ENCODE measurements at places on chromosomes 7 and 10. TPM values are rescaled to one million over a fixed set of nuclear protein-coding genes. Genes with fewer than 3 reads are reported as not detected.

DNA sequence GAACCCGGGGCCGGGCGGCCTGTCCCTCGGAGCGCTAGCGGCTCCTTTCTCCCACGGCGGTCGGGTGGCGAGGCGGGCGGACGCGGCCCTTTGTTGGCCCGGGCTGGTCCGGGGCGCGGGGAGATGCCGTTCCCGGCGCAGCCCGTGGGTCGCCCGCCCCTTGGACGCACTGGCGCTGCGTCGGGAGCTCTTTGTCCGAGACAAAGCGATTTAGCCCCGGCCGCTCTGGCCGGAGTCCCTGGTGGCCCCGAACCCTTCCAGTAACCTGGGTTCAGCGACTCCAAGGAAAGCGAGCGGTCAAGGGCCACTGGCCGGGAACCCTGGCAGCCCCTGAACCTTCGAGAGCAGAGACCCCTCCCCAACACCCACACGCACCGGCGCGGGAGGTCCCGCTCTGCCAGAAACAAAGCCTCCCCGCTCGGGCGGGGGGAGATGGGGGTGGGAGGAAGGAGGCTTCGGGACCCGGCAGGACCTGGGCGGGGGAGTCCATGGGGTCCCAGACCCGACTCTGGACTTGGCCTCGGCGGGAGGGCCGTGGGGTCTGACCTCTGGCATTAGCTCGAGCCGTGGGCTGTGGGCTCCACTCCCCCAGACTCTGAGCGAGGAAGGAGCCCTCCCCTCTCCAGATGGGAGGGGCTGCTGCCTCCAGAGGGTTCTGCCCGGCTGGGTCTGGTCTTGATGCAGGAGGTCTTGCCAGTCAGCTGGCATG is 836 bp downstream of the DPYSL4 start:
- H3K27ac ChIP-seq: no peak overlapping the region
- no peak for DNase-seq
- H3K27me3 ChIP-seq: no peaks in the 10 kb centered on the region
- H3K4me1 ChIP-seq: no peaks in the 10 kb centered on the region
- H3K36me3 ChIP-seq: no peaks in the 10 kb centered on the region
- H3K4me3 ChIP-seq: no peak overlapping the region

The RNF32 gene
- polyA plus RNA-seq: 6.2 TPM

DNA sequence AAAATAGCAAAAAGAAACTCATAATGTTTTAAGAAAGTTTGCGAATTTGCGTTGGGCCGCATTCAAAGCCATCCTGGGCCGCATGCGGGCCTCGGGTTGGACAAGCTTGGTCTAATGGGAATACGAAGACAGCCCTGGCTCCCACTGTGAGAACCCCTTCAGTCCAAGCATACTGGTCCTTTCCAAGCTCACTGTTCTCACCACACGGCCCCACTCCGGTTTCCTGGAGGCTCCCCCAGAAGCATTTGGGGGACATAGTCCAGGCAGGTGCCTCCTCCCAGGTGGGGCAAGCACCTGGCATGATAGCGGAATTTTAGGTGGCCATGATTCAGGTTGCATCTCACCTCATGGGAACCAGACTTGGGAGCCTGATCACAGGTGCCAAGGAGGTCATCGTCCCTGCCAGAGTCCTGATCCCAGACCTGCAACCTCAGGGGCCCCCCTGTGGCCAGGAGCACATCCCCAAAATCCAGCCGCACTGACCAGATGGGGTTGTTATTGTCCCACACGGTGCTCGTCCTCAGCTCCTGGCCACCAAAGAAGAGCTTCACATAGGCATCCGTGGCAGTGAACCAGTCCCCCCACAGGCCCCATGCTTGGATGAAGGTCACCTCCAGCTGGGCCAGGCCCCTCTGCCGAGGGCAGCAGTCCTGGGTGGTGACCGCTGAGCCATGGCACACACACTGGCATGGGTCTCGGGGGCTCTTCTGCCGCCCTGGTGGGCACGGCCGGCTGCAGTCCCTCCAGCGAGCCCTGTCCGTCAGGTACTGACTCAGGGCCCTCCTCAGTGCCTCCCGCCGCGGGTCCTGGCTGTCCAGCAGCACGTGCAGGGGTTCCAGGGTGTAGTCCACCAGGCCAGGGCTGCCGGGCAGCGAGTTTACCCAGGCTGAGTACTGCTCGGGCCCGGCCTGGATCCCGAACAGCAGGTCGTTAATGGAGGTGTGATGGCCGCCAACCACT is 4.4 kb downstream of the PRF1 start:
- no peaks in the 10 kb centered on the region for H3K27me3 ChIP-seq
- no peak for DNase-seq
- no peak overlapping the region for H3K4me3 ChIP-seq

DNA sequence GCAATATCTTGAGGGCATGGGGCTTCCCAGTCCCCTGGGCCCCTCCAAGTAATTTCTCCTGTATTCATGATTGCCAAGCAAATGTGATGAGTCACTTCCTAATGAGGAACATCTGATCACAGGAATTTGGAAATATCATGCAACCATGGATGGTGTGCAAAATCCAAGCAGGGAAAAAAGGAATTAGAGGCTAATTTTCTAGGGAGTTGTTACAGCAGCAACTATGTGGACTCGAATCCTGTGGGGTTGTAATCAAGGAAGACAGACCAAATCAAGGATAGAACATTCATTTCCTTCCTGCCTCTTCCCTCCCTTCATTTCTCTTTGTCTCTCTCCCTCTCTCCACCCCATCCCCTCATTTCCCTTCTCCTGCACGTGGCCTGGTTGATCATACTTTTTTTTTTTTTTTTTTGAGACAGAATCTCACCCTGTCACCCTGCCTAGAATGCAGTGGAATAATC is 23.9 kb upstream of the AGFG2 start:
- H3K4me1 ChIP-seq: peaks cover 25% of the 10 kb centered on the region
- no peak overlapping the region for H3K4me3 ChIP-seq
- no peak for DNase-seq
- H3K27ac ChIP-seq: no peak overlapping the region

GRCh38 chr10:3654496-3654895 is 130.5 kb downstream of the KLF6 start:
- H3K27ac ChIP-seq: no peak overlapping the region
- H3K36me3 ChIP-seq: no peaks in the 10 kb centered on the region
- H3K4me1 ChIP-seq: no peaks in the 10 kb centered on the region
- no peak for DNase-seq
- H3K27me3 ChIP-seq: no peaks in the 10 kb centered on the region

The LYZL2 gene
- polyA plus RNA-seq: not detected

- no peak overlapping the region for H3K27ac ChIP-seq
- peaks cover 6% of the 10 kb centered on the region for H3K4me1 ChIP-seq
- no peaks in the 10 kb centered on the region for H3K27me3 ChIP-seq
- H3K4me3 ChIP-seq: no peak overlapping the region
Observed at GRCh38 chr10:24931236-24931635, 21.2 kb downstream of the PRTFDC1 start.

The MINDY4 gene
- polyA plus RNA-seq: 0.48 TPM

GRCh38 chr10:71771821-71772617 is 1.3 kb downstream of the VSIR start:
- H3K27me3 ChIP-seq: no peaks in the 10 kb centered on the region
- peak overlapping the region; percentile 76 for H3K4me3 ChIP-seq
- peaks cover 70% of the 10 kb centered on the region for H3K4me1 ChIP-seq
- DNase-seq: no peak

GRCh38 chr7:32670110-32671025 is 175.1 kb downstream of the AVL9 start:
- no peaks in the 10 kb centered on the region for H3K36me3 ChIP-seq
- H3K4me1 ChIP-seq: no peaks in the 10 kb centered on the region
- H3K27me3 ChIP-seq: no peaks in the 10 kb centered on the region
- no peak for DNase-seq
- H3K27ac ChIP-seq: no peak overlapping the region

The CREB5 gene
- 50.6 TPM for polyA plus RNA-seq

The SLC26A5 gene
- polyA plus RNA-seq: 0.07 TPM

GRCh38 chr7:151264615-151265014 is 16.1 kb upstream of the SMARCD3 start:
- H3K27ac ChIP-seq: no peak overlapping the region
- no peak for DNase-seq
- no peak overlapping the region for H3K4me3 ChIP-seq
- peaks cover 7% of the 10 kb centered on the region for H3K27me3 ChIP-seq

The AHR gene
- polyA plus RNA-seq: 3.1 TPM

GRCh38 chr10:29634764-29635625 is at the start of gene SVIL:
SVIL (minus strand) TSS chr10:29634971; CDS start chr10:29555058, 79,913 bp downstream.
- H3K36me3 ChIP-seq: no peaks in the 10 kb centered on the region
- no peak for DNase-seq
- H3K4me1 ChIP-seq: no peaks in the 10 kb centered on the region

DNA sequence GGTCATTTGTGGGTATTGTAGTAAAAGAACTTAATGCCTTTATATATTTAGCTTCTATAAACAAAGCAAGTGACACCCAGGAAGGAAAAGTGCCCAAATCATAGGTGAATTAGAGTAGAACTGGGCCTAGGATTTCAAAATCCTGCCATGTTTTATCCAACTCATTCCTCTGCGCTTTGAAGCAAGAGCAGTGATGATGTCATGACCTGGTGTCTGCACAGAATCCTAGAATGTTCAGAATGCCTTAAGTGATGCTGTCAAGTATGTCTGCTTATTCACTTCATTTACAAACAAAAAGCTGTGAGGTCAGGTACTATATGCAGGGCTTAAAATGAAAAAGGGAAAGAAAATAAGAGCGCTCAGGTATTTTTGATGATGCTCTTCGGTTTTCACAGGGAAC is 737.2 kb upstream of the ANKRD30A start:
- H3K4me3 ChIP-seq: no peak overlapping the region
- no peaks in the 10 kb centered on the region for H3K4me1 ChIP-seq
- no peak for DNase-seq
- no peak overlapping the region for H3K27ac ChIP-seq

DNA sequence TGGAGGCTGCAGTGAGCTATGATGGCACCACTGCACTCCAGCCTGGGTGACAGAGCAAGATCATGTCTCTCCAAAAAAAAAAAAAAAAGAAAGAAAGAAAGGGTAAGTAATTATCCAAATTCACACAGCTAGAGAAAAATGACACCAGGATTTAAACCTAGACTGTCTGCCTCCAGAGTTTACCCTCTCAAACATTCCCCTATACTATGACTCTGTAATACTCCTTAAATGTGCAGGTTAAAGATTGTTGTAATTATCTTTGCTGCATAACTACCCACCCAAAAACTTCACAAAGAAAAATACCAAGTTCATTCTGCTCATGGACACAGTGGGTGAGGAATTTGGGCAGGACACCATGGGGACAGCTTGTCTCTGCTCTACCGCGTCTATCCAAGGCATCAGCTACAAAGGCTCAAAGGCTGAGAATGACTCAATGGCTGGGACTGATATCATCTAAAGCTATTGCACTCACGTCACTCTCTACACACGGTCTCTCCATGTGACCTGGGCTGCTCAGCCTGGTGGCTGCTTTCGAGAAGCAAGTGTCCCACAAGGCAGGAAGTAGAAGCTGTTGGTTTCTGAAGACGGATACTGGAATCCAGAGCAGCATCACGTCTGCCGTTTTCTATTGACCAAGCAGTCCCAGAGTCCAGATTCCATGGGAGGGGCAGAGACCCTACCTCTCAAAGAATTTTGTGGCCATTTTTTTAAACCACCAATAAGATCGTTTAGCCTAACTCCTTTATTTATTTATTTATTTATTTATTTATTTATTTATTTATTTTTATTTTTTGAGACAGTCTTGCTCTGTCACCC is 185.7 kb upstream of the AUTS2 start:
- no peak overlapping the region for H3K4me3 ChIP-seq
- DNase-seq: no peak
- H3K27ac ChIP-seq: no peak overlapping the region

DNA sequence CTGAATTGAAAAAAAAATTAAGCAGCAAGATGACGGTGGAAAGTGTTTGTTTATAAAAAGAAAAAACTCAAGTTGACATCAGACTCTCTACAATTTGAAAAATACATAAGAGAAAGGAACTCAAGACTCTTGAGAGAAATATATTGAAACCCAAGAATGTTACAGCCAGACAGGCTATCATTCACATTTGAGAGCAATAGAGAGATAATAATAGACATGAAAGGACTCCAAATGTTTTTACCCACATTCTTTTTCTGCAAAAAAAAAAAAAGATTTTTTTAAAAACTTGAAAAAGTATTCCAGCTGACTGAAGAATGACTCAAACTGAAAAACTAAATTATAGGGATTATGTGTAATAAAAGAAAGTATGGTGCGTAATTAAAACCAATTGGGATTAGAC is 532.4 kb downstream of the INHBA start:
- no peaks in the 10 kb centered on the region for H3K4me1 ChIP-seq
- H3K27ac ChIP-seq: no peak overlapping the region
- DNase-seq: no peak
- H3K36me3 ChIP-seq: no peaks in the 10 kb centered on the region
- H3K27me3 ChIP-seq: no peaks in the 10 kb centered on the region

DNA sequence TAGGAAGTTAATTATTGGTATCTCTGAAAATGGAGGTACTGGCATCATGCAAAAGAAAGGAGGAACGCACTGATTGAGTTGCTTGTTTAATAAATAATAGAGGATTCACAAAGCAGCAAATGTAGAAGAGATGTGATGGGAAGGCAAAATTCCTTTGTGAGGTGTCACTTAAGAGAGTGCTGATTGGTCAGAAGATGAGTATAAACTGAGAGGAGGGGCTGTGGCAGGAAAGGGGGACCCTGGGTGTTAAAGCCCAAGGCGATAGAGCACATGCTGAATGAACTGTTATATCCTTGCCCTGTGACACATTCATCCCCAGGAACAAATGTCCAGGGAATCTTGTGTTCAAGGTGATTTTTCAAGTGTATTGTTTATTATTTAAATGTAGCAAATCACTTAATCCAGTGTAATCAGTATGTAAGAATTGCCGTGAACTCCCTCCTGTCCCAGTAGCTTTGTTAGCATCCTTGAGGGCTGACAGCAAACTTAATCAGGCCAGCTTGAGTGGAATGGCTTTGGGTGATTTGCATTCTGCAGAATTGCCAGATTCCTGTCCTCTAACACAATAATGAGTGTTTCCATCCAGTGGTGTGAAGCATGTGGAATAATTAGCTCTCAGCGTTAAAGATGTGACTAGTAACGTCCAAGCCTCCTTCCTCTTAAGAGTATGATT is 111.9 kb downstream of the CHN2 start:
- no peak overlapping the region for H3K27ac ChIP-seq
- no peaks in the 10 kb centered on the region for H3K4me1 ChIP-seq
- H3K27me3 ChIP-seq: no peaks in the 10 kb centered on the region
- no peak for DNase-seq
- no peaks in the 10 kb centered on the region for H3K36me3 ChIP-seq
- H3K4me3 ChIP-seq: no peak overlapping the region

DNA sequence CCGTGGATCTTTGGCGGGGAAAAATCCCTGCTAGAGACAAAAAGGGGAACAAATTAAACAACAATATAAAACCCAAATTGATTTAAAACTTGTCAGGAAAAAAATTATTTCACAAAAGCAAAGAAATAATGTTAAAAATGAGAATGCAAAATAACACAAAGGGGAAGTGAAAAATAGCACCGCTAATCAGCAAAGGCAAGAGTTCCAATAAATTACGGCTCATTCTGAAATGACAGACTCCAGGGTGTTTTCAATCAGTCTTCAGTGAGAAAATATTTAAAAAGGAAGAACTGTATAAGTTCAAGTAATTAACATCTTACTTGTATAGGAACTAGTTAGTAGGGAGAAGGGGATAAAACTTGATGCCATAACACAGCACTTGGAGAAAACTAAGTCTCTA is 336.8 kb downstream of the LRRTM3 start:
- H3K27ac ChIP-seq: no peak overlapping the region
- no peaks in the 10 kb centered on the region for H3K4me1 ChIP-seq
- DNase-seq: no peak
- no peaks in the 10 kb centered on the region for H3K27me3 ChIP-seq

- no peak overlapping the region for H3K4me3 ChIP-seq
- H3K36me3 ChIP-seq: no peaks in the 10 kb centered on the region
- DNase-seq: no peak
- H3K27ac ChIP-seq: no peak overlapping the region
- no peaks in the 10 kb centered on the region for H3K4me1 ChIP-seq
Observed at GRCh38 chr7:119708891-119709290, 564.1 kb upstream of the KCND2 start.

- H3K4me3 ChIP-seq: no peak overlapping the region
- H3K27me3 ChIP-seq: no peaks in the 10 kb centered on the region
Observed at GRCh38 chr7:11665357-11665756, 166.6 kb downstream of the THSD7A start.

Data from GM12878 (cell line).